ENCODE measurements at places on chromosomes 3 and 15.

DNA sequence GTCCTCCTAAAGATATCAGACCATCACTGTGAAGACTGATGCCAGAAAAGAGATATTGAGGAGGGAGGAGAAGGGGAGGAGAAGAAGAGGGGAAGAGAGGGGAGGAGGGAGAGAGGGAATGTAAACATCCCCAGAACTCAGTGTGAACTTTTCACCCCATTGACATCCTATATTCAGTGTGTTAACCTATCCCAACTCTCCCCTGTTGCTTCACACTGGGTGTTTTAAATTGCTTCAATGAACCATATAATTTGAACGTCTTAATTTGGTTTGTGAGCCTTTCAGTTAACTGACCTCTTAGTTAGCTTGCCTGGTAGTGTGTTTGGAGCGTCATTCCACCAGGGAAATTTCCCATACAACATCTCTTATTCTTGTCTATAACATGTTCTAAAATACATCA, 29.8 kb upstream of the PTPRG start:
- no peak for DNase-seq

DNA sequence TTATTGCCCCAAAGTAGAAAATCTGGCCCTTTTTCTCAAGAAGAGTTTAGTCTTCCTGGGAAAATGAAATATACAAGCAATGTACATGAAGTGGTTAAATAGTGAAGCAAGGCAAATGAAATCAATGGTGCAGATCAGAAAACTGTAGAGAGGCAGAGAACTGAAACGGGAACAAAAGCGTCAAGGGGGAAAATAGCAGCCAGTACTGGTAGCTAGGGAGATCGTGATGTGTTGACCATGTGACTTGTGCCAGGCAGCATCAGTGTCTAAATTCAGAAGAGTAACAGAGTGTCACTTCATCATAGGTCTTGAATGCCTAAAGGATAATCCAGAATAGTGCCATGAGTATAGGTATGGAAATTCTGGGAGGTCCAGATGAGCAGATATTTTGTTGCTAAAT, 163.1 kb downstream of the CHL1 start:
- no peak for DNase-seq

- DNase-seq = no peak
Measured at GRCh38 chr15:68541743-68542142, 37.0 kb upstream of the CORO2B start.

DNA sequence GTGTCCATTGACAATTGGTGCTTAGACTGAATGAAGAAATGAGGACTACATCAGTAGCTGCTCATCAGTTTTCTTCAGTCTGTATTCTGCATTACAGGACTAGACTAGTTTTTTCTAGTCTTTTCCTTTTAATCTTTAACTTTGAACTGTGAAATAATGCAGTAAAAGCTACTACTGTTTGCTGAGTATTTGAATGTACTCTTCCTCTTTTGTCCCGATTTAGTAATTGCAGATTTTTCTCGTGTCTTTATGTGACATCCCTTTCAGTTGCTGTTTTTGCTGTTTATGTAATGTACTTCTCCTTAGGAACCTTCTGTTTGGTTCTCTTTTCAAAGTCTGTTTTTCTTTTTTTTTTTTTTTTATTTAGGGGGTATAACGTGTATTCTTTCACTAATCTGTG, 17.4 kb downstream of the MFSD1 start:
- DNase-seq = no peak

DNA sequence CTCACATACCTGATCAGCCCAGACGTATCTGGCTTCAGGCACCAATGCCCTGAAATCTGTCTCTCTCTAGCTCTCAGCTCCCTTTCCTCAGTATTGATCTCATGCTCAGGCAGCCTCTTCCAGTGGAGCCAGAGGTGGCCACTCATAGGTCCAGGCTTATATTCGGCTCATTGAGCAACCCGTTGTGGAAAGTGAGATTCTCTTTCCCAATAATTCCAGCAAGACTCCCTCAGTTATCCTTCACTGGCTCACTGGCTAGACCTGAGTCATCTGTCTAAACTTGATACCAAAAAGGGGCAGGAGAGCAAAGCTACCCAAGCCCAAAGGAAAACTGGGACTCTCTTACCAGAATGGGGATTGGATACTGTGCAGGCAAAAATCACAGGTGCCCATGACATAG, 33.4 kb upstream of the FRMD4B start:
- no peak for DNase-seq

DNA sequence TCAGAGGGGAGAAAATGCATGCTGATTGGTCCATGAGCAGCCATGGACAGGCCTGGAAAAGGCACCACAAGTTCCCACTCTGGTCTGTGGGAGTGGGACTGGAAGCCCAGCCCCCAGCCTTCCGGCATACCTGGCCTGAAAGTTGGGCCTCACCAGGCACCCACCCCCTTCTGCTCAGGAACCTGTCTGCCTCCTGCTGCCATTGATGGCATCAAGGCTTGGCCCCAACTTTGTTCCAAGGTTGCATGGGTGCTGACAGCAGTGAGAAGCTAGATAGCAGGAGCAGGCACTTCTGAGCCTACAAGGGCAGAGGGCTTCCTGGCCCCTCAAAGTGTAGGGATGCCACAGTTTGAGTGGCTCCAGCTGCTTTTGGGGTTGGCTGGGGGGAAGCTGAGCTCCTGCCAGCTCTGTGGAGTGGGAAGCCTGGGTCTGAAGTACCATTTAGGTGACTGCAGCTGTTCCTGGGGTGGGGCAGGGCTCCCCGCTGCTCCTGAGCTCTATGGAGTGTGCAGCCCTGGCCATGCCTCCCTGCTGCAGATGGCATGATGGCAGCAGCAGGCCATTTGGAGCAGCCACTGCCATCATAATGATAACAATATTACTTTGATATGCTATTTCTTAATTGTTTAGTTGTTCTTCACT, 1054.1 kb upstream of the GBE1 start:
- no peak for DNase-seq

DNA sequence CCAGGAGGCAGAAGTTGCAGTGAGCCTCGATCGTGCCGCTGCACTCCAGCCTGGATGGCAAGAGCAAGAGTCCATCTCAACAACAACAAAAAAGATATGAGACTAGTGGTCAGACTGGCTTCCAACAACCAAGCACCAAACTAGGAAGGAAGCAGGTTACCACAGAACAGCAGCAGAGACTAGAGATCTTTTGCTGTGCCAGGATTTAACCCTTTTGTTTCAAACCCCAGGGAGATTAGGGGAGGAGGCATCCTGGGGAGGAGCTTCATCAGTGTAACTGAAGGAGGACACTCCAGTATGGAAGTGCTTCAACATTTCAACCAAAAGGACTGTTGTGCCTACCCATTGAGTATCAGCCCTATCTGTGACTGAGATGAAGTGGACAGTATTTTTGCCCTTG, 240.3 kb downstream of the ZIC1 start:
- no peak for DNase-seq

DNA sequence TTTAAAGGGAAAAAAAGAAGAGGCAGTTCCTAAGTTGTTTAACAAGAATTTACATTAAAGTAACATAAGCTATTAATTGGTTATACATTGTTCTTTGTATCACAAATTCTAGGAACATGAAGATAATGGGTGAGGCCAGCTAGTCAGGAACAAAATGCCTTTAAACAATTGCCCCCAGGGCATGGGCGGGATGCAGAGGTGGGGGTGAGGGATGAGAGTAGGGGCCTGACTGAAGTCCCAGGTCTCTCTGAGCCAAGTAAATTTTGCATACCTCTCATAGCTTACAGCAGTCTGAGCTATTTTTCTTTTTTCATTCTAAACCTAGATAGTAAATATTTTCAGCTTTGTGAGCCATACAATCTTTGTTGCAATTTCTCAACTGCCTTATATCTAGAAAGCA, 77.8 kb upstream of the RNU6-1 start:
- DNase-seq = no peak

DNA sequence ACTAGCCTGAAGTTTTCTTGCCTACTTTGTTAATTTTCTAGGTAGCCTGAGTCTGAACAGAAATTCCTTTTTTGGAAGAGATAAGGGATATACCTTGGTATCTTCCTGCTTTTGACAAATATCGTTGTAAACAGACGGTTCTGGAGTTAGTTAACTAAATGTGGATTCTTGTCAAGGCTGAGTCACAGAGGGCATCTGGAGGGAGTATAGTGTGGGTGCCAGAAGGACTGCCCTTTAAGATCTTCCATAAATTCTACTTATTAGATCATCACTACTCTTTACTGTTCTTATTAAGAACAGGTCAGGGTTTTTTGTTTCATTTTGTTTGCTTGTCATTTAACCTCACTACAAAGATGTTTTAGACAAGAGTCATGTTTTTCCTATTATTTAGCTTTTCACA, 125.3 kb upstream of the SKOR1 start:
- DNase-seq = no peak

GRCh38 chr3:12392101-12392878, 92.0 kb upstream of the TSEN2 start:
- DNase-seq = no peak

DNA sequence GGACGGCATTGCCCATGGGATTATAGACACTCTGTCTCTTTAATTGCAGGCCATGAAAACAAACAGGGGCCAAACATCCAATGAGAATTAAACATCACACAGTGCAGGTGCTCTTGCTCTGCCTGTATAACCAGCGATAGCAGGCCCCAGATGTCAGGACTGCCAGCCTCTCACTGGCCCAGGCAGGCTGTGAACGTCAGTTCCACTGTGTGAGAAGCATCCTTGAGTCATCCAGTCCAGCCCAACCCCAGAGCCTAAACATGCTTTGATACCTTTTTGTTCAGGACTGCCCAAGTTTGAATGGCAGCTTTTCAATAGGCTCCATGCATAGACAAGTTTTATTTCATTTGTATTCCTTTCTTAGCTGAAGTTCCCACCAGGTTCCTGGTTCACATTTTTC, 189.8 kb downstream of the SLCO3A1 start:
- no peak for DNase-seq

DNA sequence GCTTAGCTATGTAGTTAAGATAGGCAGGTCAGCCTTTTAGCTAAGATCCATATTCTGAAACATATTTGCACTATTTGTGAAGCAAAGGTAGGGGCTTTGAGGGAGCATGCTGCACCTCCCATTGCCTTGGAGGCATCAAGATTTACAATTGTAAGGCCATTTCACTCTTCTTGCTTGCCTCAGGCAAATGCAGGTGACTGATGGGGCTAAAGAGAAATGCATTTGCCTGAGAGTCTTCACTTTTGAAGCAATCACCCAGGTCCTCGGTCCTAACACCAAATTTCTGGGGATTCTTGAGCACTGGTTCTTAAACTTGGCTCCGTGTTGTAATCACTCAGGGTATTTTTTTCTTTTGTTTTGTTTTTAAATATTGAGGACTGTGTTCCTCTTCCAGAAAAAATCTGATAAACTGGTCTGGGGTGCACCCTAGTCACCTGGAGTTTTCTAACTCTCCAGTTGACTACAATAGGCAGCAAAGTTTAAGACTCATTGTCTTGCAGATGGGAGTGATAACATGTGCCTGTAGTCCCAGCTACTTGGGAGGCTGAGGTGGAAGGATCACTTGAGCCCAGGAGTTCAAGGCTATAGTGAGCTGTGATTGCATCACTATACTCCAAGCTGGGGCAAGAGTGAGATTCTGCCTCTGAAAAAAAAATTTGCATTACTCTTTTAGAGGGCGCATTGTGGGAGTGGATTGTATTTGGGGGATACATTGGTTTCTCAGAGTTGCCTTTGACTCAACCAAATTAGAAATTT, 68.1 kb downstream of the EOMES start:
- no peak for DNase-seq

- DNase-seq = no peak
Measured at GRCh38 chr3:194303749-194304148, 47.4 kb downstream of the CPN2 start.

DNA sequence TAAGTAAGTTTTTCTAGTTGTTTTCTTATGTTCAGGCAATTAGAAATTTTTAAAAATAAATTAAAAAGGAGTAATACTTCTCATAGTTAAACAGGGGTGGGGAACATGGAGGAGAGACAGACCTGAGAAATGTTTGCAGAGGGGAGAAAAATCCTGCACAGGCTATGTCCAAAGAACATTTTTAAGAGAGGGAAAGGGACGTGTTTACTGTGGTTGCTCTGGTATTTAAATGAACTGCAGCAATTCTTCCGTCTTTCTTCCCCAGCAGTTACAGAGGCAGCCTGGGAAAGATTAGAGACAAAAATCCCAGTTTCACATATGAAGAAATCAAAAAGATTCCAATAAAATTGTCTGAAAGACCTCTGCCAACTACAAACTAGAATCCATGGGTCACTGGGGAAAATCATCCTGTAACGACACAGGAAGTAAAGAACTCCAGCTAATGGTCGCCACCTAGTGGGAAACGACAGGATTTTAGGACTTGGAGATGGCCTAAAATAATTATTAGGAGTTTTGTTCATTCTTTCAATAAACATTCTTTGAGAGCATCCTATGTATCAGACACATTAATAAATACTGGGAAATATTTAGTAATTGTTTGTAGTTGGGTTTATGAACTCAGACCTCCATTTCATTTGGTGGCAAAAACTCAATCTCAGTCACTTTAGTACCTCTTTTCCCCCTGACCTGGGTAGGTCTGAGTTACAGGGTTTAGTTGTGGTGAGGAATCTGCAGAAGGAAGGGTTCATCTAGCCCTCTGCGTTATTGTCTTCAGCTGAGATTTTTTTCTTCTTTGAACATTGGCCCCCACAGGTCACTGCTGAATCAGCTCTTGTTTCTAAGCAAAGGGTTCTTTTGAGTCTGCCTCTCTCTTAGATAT, 69.9 kb upstream of the GOLIM4 start:
- peak; percentile 52 for DNase-seq

DNA sequence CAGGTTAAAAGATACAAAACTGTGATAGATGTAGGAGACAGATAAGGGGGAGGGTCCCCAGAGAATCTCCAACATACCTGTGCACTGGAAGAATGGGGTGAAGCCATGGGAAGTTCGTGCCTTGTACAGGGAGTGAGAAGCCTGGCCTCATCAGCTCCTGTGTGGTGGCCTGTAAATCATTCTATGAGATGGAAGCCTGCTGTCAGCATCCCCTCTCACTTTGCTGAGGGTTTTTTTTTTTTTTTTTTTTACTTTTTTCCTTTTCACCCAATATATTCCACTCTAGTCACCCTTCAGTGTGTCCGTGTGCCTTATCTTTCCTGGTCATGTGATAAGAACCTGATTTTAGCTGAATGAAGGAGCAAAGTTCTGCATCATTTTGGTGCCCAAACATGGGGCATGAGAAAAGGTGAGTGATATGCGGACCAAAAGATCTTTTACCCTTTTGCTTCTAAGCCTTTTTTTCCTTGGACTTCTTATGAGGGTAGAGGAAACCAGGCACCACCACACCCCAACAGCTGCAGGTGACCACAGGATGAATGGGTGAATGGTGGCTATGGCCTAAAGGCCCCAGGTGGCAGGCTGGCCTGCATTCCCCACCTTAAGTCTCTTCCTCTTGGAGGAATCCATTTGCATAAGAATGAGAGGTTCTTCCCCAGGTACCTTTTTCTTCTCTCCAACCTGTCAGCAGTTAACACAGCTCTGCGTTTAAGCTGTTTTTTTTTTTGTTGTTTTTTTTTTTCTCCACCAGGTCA, 1345.0 kb downstream of the NSUN3 start:
- DNase-seq = no peak

Measured in left lobe of liver (tissue), 2 donors.